NCI-H1048 (cell line): ENCODE measurements at places on chromosomes 4 and X.

DNA sequence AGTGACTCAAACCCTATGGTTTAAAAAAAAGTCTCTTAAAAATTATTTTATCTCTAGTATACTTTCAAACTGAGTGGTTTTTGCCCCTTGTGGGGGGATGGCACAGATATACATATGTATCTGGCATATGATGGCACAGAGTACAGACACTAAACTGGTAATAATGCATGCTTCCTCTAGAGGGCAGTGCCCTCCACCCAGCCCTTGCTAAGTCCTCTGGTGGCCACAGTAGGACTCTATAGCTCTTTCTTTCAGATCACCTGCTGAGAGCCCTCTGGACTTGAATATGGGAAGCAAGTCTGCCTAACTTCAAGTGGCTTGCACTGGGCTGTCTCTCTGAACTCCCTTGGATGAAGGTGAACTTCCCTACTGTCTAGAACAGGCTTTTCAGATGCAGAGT, 66.3 kb downstream of the TSPAN7 start:
- DNase-seq, result no peak

DNA sequence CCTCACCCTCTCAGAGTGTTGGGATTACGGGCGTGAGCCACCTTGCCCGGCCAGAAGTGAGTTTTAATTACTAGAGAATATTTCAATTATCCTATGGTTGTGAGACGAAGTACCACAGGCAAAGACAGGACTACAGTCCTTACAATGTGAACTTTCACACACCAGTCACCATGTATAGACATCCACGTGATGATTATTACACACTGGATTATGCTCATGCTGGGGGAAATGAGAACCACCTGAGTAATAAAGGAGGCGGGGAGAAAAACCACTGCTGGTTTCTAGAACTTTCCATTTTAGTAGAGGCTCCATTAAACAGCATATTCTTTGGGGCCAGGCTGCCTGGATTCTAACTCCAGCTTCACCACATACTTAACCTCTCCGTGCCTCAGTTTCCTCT, 42.5 kb upstream of the TLR2 start:
- no peak for DNase-seq

GRCh38 chr4:113678641-113679040, 82.9 kb downstream of the CAMK2D start:
- no peak for DNase-seq

- no peak for DNase-seq
Observed at GRCh38 chr4:138262469-138262868, 20.3 kb upstream of the SLC7A11 start.

DNA sequence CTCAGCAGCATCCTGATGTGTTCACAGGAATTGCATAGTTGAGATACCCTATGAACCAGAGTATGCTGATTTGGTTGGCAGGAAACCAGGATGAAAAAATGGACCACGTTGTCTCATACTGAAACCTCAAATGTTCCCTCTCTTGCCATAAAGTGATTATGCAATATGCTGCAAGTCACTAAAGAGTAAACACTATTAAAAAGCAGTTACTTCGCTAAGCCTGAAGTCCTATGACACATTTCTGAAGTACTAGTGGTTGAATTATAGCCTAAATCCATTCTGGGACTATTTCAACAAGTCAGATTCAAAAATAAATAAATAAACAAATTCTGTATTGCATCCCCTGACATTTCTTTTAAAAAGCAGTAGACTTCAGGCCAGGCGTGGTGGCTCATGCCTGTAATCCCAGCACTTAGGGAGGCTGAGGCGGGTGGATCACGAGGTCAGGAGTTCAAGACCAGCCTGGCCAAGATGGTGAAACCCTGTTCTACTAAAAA, 106.0 kb upstream of the NAP1L5 start:
- no peak for DNase-seq

DNA sequence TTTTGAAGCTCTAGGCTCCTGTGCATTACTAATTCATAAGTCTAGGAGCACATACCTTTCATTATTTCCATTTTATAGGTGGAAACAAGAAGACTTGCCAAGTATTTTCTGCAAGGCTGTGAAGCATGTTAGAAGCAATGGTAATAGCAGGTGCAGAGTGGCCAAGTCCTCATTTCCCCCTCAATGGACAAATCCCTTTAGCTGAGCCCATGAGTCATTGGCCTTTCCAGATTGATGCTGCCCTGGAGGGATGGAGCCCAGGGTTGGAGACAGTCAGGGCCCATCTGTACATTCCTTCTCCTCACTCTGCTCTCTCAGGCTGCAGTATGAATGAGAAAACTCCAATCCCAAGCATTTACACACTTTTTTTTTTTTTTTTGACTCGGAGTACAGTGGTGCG, 6.6 kb downstream of the MGST2 start:
- DNase-seq, result no peak

DNA sequence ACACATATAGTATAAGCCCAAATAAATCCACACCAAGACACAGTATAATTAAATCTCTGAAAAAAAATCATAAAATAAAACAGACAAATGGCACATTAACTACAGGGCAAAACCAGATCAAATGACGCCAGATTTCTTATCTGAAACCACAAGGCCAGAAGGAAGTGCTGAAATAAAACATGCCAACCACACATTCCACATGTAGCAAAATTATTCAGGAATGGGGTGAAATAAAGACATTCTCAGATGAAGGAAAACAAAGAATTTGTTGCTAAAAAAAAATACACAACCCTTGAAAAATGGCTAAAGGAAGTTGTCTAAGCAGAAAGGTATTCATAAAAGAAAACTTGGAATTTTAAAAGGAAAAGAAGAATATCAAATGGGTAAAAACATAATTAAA, 4.5 kb upstream of the DCAF12L1 start:
- DNase-seq, result no peak

GRCh38 chr4:33133723-33134122, 2413.6 kb downstream of the PCDH7 start:
- DNase-seq, result no peak

DNA sequence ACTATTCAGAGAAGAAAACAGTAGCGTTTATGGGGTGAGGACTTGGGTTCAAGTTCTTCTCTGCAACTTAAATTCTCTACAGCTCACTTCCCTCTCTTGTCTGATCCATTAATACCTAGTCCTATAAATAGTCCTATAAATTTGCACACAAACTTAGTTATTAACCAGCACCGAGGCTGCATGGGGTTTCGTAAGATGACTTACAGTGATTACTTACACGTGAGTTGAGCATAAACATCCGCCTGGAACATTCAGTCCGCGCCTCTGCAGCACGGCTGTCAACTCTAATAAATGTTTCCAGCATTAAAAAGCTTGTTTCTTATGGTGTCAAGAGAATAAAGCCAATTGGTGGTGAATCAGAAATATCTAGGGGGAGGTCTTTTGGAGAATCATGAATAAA, 103.0 kb upstream of the ENPP6 start:
- no peak for DNase-seq

DNA sequence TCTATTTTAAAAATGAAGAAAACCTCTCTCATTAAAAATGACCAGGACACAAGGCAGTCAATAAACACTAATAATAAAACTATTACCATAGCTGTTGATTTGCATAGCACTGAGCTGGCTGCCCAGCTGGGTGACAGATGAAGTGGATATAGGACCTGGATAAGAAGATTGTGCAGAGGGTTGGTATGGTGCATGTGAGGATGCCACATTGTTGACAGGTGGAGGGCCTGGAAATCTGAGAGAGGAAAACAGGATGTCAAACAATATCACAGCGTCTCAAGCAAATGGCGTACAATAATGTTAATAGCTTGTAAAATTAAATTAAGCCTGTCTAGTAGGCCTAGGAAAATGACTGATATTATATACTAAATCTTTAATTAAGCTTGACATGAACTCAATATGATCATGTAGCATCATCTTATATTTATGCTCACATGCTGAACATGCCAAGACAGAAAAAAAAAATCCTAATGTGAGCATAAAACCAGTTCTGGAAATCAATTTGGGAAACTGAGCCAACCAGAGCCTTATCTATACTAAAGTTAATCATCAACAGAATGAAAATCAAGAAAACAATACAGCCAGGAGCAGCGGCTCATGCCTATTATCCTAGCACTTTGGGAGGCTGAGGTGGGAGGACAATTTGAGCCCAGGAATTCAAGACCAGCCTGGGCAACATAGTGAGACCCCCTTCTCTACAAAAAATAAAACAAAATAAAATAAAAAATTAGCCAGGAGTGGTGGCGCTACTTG, 18.6 kb downstream of the SEC24D start:
- DNase-seq, result no peak

- no peak for DNase-seq
Observed at GRCh38 chr4:20614816-20615215, 85.4 kb upstream of the PACRGL start.

DNA sequence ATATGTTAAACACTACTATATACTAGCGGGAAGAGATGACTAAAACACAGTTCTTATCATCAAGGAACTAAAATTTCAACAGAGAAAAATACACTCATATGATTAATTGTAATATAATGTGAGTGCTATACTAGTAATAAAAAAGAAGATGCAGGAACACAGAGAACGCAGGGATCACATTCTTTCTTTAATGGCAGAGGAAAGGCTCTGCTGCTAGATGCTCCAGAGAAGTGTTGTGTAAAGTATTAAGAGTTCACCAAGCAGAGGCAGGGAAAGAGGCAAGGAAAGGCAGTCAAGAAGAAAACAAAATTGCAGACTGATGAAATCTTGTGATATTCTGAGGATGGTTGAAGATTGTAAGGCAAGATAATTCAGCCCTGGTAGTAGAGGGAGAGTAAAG, 394.7 kb downstream of the PDGFC start:
- no peak for DNase-seq

- DNase-seq, result no peak
Observed at GRCh38 chr4:143782521-143782920, 82.0 kb upstream of the FREM3 start.

DNA sequence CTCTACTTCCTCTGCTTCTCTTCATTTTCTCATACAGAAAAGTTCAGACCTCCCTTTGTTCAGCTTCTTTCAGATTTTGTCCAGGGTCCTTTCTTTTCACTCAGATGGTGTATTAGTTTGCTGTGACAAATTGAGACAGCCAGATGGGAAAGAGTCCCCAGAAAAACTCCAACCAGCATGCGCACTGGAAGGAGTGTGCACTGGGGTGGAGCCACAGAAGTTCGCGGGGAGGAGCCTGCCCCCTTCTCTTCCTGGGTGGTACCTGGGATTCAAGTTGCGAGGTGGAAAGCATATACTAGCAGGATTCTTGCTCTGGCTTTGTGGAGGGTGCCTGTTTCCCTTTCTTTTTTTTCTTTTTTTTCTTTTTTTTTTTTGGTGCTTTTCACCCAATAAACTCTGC, 51.6 kb downstream of the SMIM20 start:
- no peak for DNase-seq

GRCh38 chr4:163148466-163149336, 18.0 kb downstream of the NAF1 start:
- no peak for DNase-seq

GRCh38 chrX:134735015-134735414, 76.7 kb upstream of the PLAC1 start:
- no peak for DNase-seq

GRCh38 chr4:46856333-46856732, 52.7 kb downstream of the COX7B2 start:
- DNase-seq, result no peak

- no peak for DNase-seq
Observed at GRCh38 chr4:41696131-41696530, 52.4 kb downstream of the PHOX2B start.

- DNase-seq, result no peak
Observed at GRCh38 chr4:78481180-78481579, 70.4 kb upstream of the ANXA3 start.

DNA sequence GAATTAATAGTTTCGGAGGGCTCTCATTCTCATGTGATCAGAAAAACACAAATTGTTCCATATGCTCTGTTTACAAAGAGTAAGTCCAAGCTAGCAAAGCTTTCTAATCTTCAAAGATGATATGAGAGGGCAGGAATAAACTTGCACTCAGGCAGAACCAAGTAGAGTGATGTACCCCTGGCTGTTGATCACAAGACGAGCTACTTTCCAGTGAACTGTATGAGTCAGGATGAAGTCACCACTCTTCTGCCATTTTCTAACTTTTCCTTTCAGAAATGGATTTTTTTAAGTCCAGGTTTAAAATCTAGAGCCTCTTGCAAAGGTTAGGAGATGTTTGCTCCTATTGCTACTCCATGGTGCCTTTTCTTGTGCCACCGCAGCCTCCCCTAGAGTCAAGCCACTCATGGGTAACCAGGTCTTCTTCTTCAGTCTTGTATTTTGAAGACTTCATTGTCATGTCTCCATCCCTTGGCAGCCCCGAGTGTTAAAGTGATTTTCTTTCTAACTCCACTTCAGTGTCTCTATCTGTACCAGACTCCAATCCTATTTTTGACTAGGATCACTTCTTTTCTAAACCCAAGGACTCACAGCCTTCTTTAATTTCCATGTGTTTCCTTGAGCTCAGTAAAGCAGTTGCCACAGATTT, 171.9 kb upstream of the GALNT7 start:
- no peak for DNase-seq

DNA sequence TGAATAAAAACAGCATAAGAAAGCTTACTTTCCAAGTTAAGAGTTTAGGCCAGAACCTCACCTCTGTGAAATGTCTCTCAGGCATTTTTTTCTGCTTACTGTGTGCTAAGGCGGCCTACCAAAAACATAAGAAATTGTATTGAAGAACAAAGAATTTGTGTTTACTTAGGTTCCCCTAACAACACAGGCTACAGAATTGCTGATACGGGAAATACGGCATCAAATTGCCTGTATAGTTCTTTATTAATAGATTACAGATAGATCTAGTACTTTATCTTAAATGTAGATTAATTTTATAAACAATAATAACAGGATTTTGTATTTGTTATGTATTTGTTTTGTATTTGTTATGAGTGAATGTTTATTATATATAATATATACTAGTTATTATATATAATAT, 12.9 kb downstream of the ASIC5 start:
- no peak for DNase-seq

GRCh38 chr4:108681321-108681809, 31.0 kb downstream of the OSTC start:
- DNase-seq, result no peak

DNA sequence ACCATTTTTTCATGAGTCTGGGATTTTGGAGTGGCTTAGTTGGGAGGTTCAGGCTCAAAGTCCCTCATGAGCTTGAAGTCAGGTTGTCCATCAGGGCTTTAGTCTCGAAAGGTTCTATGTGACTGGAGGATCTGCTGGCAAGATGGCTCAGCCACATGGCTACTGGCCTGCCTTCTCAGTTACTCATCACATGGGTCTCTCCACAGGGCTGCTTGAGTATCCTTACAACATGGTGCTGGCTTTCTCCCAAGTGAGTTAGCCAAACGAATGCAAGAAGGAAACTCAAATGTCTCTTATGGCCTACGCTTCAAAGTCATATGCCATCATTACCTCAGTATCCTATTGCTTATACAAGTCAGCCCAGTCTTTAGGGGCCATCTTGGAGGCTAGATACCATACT, 106.3 kb upstream of the VCX3B start:
- DNase-seq, result no peak
